Cardiac septum (tissue), 1 donor: ENCODE measurements at places on chromosomes 7 and 10.

DNA sequence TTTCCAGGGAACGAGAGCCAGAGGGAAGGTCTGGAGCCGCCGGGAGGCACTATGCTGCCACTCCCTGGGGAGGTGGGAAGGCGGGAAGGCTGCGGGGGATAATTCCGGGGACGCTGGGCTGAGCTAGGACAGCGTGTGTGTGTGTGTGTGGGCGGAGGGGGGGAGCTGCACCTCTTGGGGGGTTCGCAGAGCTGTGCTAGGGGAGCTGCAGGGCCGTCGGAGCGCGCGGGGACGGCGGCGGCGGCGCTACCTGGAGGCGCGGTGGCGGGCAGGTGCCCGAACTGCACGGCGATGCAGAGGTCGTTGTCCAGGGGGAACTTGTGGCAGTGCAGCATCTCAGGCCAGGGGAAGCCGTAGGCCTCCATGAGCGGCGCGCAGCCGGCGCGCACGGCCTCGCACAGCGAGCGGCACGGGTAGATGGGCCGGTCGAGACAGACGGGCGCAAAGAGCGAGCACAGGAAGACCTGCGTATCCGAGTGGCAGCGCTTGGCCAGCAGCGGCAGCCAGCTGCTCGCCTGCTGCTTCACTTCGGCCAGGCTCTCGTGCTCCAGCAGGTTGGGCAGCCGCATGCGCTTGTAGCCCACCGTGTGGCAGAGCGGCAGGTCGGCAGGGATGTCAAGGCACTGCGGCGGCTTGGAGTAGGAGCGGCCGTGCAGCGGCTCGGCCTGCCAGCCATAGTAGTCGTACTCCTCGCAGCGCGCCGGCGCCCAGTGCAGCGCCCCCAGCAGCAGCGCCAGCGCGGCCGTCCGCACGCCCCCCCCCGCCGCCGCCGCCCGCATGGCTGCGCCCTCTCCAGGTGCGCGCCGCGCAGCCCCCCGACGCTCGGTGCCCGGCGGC is 526 bp downstream of the SFRP5 start:
- DNase-seq = no peak

- DNase-seq = no peak
Observed at GRCh38 chr7:141990011-141990725, 5.5 kb upstream of the MGAM start.

GRCh38 chr7:50196719-50197118 is 103.7 kb upstream of the ZPBP start:
- DNase-seq = no peak

- no peak for DNase-seq
Observed at GRCh38 chr10:43078986-43079273, 2.1 kb downstream of the RET start.

GRCh38 chr7:2272031-2272430 is 30.0 kb downstream of the NUDT1 start:
- DNase-seq = no peak

GRCh38 chr7:41763626-41764025 is 60.7 kb upstream of the INHBA start:
- DNase-seq = no peak

DNA sequence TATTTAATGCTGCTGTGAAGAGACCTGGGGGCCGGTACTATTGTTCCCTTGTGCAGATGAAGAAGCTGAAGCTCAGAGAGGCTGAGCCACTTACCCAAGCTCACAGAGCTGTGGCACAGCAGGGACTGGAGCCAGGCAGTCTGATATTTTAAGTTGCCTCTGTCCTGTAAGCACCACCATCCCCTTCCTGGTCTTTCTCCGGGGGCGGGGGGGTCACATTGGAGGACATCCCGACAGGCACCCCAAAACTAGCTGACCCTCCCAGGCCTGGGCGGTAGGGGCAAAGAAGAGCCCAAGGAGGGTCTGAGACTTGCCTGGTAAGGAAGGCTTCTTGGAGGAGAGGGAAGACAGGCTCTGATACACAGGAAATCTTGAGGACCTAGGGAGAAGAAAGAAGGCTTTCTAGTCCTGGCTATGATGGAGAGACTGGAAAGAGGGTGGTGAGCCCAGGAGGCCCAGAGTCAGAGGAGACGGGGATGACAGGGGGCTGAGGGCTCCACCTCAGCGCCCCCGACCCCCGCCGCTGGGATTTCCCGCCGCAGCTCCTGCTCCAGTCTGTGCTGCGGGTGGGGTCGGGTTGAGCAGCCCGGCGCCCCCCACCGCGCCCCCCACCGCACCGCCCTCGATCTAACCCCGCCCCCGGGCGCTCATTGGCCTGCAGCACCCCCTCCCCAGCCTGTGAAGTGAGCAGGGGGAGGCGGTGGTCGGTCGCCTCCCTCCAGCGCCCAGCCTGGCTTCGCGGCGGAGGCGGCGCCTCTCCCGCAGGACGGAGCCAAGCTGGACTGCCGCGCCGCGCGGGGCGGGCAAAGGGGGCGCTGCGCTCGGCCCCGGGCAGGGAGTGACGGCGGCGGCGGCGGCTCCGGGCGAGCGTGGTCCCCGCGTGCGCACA is at the start of gene ADCYAP1R1:
Gene ADCYAP1R1 (plus strand): TSS at position 711 of the 889 bp plus-strand sequence. CDS start 10,957 bp downstream, outside the sequence.
- DNase-seq = no peak

DNA sequence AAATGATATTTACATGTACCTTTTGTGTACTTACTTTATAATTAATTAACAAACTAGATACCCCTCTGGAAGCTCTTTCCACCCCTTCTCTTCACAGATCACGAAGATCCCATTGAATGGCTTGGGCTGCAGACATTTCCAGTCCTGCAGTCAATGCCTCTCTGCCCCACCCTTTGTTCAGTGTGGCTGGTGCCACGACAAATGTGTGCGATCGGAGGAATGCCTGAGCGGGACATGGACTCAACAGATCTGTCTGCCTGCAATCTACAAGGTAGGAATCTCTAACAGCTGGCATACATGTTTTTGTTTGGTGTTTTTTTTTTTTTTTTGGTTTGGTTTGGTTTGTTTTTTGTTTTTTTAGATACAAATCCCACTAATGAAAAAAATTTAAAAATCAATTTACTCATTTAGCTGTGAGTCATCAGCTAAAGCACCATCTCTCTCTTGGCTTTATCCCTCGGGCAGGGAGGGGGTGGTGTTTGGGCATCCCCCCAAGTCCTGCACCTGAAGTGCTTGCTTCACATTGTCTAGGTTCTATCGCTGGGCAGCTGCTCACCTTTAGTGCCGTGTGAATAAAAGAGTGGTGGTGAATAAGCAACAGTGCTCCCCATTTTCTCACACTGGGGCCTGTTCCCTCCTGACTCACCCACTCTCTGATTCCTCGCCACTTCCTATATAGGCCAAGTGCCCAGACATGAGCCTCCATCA is 68.9 kb downstream of the MET start:
- DNase-seq = no peak

DNA sequence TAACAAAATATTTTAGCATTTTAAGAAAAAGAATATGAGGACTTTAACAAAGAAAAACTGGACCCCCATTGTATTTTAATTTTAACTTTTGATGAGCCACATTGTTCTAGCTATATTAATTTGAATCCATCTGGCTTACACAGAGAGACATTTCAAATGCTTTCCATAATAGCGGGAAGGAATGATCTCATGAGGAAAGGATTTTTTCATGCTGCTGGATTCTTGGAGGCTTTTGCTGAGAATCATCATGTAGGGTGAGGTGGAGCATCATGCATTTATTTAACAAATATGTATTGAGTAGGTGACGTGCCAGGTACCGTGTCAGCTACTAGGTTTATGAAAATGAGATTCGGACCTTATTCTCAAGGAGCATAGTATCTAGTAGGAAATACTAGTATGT is 1006.3 kb downstream of the SORCS1 start:
- no peak for DNase-seq

GRCh38 chr10:50988792-50989191 is 85.5 kb upstream of the PRKG1 start:
- no peak for DNase-seq

DNA sequence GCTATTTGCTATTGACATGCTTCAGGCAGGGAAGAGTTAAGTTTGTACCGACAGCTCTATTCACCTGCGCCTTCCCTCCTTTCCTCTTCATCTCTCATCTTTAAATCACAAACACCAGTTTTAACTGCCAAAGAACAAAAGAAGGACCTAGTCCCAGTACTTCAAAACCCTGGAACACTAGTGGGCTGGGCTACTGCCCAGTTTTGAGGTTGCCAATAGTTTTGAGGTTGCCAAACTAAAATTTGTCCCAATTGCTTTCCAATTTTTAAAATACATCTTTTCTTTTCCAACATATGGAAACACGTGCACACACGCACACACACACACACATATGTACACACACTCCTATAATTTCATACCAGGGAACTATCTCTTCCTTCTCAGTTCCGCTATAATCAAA is 130.6 kb upstream of the SLC26A5 start:
- DNase-seq = no peak

- no peak for DNase-seq
Observed at GRCh38 chr7:151346-152050, 40.9 kb upstream of the FAM20C start.

DNA sequence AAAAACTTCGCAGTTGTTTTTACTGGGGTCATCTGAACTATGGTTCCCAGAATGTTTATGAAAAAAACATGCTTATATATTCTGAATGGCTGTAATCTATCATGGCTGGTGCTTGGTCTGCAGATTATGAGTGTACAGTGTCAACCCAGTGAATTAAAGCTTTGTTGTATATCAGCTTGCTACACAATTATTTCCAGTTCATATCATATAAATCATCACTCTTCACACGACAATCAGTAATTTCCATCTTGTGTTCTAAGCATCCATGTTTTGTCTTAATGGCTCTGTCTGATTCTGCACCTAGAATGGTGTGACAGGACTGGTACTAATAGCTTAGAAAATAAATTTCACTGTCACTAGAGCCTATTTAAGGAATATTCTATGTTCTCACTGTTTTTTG is 83.6 kb downstream of the CABCOCO1 start:
- DNase-seq = no peak

DNA sequence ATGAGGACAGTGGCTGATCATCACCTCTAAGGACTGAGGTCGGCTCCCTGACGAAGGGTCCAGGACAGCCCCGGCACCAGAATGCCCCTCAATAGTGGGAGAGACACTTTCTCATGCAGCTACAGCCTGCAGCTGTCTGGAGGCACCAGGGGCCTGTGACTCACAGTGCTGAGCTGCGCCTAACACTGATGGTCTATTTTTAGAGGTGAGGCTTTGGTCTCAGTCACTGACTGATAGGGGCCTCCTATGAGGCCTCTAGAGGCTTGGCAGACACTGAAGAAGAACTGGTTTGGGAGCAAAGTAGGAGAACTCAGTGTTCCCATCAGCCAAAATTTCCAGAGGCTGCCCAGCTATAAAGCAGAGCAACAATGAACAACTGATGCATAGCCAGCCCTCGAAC is 130.1 kb downstream of the COBL start:
- no peak for DNase-seq

GRCh38 chr7:35038354-35038753 is 1.1 kb upstream of the DPY19L1 start:
- DNase-seq = no peak
